ENCODE measurements at places on chromosomes 7 and 10.

- DNase-seq = no peak
These were observed 48.0 kb downstream of the PDZD8 start for GRCh38 chr10:117327262-117327661.

GRCh38 chr10:48184224-48184623 is 90.3 kb downstream of the FRMPD2 start:
- no peak for DNase-seq

DNA sequence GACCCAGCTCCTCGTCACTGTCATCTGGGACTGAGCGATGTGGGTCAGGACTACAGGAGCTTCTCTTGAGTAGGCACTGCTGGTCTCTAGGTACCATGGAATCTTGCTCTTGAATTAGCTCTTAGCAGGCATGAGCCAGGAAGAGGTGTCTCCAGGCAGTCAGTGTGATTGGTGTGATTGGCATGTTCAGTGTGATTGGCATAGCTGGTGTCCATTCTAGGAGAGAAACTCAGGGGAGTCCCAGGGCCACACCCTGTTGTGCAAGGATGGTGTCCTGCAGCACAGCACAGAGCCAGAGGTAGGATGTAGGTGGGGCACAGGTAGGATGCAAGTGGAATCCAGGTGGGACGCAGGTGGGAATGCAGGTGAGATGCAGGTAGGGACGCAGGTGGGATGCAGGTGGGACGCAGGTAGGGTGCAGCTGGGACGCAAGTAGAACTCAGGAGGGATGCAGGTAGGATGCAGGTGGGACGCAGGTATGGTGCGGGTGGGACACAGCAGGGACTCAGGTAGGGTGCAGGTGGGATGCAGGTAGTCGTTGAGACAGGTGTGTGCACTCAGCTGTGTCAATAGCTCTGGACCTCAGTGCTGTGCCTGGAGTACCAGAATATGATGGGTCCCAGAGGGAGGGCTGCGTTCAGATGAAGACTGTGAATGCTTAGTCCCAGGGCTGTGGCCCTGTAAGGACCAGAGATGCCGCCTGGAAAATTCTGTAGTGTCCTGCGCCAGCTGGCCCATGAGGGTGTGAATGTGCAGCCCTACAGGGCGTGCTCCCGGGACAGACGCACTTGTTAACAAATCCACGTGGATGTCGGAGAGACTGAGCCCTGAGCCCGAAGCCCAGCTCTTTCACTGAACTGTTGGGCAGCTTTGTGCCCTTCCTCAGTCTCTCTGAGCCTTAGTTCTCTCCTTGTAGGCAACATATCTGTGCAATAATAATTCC is 248.2 kb upstream of the PITRM1 start:
- DNase-seq = no peak

DNA sequence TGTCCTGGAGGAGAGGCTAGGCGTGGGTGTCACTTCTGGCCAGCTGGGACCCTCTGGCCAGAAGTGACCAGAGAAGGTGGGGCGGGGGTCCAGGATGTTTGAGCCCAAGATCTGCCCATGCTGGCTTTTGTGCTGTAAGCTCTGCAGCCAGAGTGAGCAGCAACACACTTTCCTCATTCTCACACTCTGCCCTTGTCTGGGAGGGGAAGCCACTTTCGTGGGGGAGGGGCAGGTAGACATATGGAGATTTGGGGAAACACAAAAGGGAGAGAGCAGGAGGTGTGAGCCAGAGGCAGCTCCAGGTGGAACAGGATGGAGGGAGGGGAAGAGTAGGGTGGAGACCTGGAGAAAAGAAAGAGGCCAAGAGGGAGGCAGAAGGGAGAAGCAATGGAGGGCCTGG is 31.5 kb upstream of the ADCYAP1R1 start:
- no peak for DNase-seq

DNA sequence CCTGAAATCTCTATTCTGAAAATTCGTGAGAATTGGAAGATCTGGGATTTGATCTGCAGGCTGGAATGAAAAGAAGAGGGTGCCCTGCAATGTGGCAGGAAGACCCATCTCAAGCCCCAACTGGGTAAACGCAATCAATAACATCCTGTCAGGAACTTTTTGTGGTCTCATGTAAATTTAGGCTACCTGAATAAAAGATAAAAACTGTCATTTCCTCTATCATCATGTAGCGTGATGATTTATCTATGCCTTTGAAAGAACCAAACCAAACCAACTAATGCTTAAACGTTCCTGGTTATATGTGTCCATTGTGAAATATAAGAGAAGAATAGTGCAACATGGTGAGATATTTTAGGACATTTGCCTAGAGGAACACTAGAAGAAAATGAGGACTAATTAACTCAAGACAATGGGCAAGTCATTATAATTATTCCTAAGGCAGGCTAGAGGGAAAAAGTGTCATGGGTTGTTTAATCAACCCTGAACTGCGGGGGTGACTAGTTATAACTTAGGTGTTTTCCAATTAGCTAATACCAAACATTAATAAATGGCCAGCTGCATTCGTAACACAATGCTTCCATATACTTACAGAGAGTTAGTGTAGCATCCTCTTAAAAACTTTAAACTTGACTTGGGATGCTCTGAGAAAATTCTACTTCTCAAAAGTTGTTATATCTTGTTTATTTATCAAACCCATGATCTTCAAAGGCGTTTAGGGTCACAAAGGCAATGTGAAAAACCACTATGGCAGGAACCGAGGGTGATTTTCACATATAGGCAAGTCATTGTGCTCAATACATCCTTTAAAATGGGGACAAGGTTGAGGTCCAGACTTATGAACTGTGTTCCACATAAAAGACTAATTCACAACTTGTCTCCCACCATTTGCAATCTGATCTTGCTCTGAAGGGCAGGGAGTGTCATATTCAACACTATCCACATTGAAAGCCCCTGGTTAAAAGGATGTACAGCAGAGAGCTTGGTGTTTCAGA is 48.6 kb upstream of the ADO start:
- no peak for DNase-seq

All from SW 1271 (cell line).